ENCODE measurements at places on chromosomes 5 and 9.
A peak's percentile ranks its signal among the peaks of the same experiment; 100 is the strongest.

GRCh38 chr9:100430286-100430940, 3.5 kb downstream of the MSANTD3 start:
- no peak for DNase-seq

DNA sequence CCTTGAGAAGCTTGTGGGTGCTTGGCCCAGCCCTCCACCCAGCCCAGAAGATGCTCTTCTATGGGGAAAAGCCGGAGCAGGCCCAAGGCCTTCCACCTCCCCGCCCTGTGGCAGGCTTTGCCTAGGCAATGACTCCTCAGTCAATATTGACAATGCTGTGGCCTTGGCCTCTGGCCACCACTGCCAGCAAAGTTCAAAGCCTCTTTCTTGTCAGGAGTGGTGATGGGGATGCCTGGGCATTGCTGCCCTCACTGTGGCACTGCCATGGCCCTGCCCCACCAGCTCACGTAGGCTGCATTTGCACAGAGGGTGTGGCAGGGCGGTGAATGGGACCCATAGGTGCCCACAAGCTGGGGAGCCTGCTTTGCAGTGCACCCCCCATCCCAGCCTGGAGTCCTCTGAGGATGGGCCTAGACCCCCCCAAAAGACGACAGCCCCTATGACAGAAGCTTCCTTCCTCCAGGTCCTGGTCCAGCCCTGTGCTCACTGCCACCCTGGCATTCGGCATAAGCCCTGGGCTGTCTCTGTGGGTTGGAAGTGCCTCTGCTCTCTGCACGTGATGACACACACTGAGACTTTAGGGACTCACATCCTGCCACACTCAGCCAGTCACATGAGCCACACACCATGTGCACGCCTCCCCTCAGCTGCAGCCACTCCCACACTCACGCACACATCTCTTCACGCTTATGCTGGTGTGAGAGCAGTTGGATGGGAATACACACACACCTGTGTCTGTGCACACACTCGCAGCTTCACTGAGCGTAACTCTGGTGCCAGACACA, 31.1 kb downstream of the MORN5 start:
- DNase-seq: no peak

DNA sequence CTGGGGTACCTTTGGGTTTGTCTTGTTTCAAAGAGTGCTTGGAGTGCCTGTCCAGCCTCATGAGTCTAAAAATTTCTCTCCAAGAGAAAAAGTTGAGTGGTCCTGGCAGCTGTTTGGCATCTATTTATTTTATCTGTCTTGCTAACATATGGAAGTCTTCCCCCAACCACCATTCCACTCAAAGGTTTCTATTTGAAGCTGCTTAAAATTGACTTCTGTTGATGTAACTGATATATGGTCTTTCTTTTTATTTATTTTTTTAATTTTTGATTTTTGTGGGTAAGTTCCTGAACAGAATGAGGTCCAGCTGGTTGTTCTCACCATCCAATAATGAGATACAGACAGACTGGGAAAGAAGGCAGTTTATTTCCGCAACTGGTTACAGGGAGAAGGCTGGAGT, 178.7 kb upstream of the SGCD start:
- no peak for DNase-seq

GRCh38 chr5:61327760-61328753, 4.0 kb upstream of the ZSWIM6 start:
- no peak for DNase-seq

- DNase-seq: no peak
Observed at GRCh38 chr5:21672911-21673310, 1180.2 kb downstream of the CDH12 start.

DNA sequence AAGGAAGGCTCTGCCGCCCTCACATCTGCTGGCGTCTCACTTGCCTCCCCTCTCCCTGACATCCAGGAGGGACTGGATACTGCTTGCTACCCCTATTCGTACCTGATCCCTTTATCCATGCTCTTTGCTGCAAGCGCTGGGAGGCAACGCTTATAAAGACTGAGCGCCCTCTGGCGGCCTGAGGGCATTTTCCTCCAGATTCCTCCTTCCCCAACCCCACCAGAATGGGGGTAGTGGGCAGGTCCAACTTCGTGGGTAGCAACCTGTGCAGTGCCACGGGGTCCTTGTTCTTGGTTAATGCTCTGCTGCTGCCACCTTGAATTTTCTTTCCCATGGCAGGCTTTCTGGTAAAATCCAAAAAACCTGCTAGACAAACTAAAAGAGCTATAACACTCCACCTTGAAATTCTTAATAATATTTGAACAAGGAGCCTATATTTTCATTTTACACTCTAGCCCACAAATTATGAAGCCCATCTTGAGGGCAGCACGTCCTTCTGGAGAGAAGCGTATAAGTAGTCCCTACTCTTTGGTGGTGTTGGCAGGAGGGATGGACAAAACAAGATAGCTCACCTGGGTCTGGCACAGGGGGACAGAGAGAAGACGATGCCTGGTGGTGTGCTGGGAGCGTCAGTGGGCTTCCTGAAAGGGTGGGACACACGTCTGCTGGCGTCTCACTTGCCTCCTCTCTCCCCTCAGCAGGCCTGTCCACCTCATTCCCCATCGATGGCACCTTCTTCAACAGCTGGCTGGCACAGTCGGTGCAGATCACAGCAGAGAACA, 52.5 kb downstream of the JADE2 start:
- peak; percentile 54 for DNase-seq

DNA sequence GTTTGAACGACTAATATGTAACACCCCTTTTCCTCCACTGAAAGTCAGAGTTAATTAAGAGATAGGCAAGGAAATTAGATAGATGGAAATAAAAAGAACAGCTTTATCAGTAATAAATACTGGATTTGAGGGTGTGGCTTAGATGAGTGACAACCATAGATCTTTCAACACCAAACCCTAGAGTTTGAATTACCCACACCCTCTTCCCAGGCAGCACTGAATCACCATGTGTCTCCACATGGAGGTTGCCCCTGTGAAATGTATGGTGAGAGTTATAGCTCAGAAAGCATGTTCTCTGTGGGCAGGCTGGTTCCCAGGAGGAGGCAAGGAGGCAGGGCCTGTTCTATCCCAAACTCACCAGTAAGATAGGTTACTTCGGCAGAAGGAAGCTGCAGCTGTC, 69.7 kb downstream of the TMEM174 start:
- no peak for DNase-seq

DNA sequence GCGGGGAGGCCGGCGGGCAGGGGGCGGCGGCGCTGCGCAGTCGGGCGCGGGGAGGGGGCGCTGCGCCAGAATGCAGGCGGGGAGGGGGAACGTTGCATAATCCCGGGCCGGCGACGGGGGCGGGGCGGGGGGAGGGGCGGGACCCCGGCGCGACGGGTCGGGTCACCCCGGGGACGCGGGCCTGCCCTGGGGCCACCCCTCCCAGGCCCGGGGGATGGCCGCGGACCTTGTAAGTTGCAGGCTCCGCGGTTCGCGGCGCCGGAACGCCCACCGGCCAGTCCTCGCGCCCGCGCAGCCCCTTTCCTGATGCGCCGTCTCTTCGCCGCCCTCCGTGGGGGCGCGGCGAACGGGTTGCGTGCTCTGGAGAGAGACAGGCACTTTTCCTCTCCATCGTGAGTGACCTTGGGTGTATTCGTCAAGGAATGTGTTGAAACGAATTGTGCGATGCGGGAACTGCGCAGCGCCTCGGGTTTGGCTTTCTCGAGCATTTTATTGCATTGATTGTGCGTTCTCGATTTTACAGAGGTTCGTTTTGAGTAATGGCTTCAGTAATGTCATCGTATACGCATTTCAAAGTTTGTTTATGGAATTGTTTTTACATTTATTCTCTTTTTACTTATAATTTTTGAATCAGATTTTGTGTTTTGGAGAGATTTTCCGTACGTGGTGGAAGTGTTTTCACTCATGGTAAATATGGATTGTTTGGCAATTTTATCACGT, 802 bp downstream of the SPIN1 start:
- peak; percentile 15 for DNase-seq

DNA sequence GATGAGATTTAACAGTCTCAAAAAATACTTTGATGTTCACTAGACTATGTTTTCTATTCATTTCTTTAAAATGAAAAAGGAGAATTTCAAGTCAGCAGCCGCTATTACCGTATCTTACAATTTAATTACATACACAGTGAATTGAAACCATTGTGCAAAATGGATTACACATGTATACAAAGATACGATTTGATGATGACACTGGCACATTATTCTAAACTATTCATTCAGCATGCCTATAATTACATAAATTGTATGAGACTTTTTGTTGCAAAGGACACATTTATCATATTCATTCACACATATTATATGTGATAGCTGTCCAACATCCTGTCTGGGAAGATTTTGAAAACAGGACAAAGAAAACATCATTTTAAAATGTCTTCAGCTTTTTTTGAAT, 118.3 kb upstream of the VCAN start:
- DNase-seq: no peak

GRCh38 chr9:134869554-134870300, 10.9 kb upstream of the FCN2 start:
- no peak for DNase-seq

GRCh38 chr5:137190441-137190840, 308.7 kb downstream of the SPOCK1 start:
- no peak for DNase-seq

DNA sequence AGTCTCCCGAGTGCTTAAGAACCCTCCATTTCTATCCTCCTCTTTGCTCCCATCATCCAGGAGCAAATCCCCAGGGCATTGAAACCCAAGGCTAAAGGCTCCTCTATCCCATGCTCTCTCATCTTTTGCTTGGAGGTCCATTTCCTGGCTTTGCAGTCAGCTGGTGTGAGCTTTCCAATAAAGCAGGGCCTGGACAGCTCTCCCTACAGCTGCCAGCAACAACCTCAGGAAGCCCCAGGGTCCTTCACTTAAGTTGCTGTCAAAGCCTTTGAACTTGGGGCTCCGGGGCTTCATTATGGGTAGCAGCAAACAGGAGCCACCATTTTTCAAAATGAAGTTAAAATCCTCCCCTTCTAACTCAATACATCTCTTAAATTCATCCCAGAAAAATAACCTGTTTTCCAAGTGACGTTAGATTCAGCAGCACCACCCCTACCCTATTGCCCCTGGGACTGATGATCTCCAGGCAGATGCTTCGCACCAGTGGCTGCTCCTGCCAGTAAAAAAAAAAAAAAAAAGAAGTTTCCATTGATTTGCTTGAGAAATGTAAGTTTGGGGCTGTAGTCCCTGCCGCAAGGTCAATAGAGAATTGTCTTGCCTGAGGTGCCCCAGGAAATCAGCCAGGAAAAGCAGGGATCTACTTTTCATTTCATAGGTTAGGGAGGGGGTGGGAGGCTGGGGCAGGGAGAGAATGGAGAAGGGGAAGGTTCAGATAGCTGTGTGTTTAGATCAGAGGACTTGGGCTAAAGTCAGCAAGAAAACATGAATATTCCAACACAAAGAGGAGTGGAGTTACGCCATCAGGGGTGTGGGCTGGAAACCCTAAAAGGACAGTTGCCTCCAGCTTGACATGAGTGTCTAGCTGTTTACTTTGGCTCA, 83.8 kb upstream of the IL6ST start:
- DNase-seq: no peak

DNA sequence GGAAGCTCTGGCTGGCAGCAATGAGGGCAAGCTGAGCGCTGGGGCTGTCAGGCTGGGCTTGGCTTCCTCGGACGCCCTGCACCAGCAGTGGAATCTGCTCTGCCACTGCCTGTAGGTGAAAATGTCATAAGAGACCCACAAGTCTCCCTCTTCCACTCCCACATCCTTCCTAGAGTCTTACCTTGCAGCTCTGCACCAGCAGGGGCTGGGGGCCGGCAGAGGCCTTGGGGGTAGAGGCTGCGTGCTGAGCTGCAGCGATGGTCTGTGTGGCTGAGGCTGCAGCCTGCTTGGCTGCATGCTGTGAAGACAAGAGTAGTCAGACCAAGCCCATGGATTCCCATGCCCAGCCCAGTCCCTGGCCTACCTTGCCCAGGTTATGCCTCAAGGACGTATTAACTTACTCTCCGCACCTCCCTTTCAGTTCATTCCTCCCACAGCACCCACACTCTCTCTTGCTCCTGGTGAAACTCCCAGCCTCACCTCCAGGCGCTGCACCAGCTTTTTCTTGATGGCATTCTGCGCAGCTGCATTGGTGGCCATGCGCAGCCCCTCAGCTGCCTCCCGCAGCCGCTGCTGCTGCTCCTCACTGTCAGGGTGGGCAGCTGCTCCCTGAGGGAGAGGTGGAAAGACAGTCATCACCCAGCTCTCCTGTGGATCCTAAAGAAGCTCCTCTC, 17.3 kb downstream of the TLN1 start:
- no peak for DNase-seq

GRCh38 chr9:127105805-127106465, 16.5 kb downstream of the ANGPTL2 start:
- DNase-seq: no peak

DNA sequence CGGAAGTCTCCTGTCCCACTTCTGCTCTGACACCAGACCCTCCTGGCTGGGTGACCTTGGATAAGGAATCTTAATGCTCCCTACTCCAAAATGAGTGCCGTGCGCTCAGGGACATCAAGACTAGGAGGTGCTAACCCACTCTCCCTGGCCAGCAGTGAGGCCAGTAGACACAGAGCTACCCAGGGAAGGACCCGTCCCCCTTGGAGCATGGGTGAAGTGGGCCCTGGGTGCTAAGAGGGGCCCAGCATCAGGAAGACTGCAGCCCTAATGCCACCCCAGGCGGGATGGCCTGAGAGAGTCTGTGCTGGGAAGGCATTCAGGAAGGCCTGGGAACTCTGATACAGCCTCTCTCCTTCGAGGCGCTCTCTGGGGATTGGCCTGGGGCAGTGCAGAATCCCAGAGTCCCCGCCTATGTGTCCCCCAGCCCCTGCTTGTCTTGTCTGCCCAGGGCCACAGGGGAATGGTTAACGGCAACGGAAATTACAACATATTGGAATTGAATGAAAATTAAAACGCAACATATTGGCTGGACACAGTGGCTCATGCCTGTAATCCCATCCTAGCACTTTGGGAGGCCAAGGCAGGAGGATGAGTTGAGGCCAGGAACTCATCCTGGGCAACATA, 29.7 kb upstream of the RNU6ATAC start:
- DNase-seq: no peak

All from HCT116 (cell line).